Hair follicular keratinocyte (primary cell): ENCODE measurements at places on chromosomes 4 and X. TPM values are rescaled to one million over a fixed set of nuclear protein-coding genes. Genes with fewer than 3 reads are reported as not detected.

WAS gene
- total RNA-seq: 0.16 TPM in 1 of 2 replicates, not detected in the other

PPM1K gene
- total RNA-seq: 9.9 and 14.2 TPM in 2 replicates

PDGFC gene
- 26.4 and 31.8 TPM in 2 replicates for total RNA-seq

ADH1A gene
- not detected in 2 replicates for total RNA-seq

TMEM154 gene
- 30.5 and 66.2 TPM in 2 replicates for total RNA-seq

LNX1 gene
- total RNA-seq: 0.11 and 0.39 TPM in 2 replicates

DKK2 gene
- total RNA-seq: not detected in 2 replicates

CLIC2 gene
- total RNA-seq: not detected in 2 replicates

C4orf54 gene
- total RNA-seq: not detected in 2 replicates

SPATA18 gene
- total RNA-seq: 5.4 and 7.0 TPM in 2 replicates

DUSP9 gene
- total RNA-seq: 2.5 and 2.9 TPM in 2 replicates

MAP7D2 gene
- total RNA-seq: 0.62 and 1.1 TPM in 2 replicates

SLC4A4 gene
- 0.46 and 0.86 TPM in 2 replicates for total RNA-seq

DDX60 gene
- 3.9 and 5.5 TPM in 2 replicates for total RNA-seq

ADH7 gene
- 0.08 TPM in 1 of 2 replicates, not detected in the other for total RNA-seq

TMPRSS11F gene
- not detected in 2 replicates for total RNA-seq

PHOX2B gene
- total RNA-seq: not detected in 2 replicates

USP51 gene
- 0.38 and 0.39 TPM in 2 replicates for total RNA-seq
